ENCODE measurements at places on chromosomes 4 and X.

DNA sequence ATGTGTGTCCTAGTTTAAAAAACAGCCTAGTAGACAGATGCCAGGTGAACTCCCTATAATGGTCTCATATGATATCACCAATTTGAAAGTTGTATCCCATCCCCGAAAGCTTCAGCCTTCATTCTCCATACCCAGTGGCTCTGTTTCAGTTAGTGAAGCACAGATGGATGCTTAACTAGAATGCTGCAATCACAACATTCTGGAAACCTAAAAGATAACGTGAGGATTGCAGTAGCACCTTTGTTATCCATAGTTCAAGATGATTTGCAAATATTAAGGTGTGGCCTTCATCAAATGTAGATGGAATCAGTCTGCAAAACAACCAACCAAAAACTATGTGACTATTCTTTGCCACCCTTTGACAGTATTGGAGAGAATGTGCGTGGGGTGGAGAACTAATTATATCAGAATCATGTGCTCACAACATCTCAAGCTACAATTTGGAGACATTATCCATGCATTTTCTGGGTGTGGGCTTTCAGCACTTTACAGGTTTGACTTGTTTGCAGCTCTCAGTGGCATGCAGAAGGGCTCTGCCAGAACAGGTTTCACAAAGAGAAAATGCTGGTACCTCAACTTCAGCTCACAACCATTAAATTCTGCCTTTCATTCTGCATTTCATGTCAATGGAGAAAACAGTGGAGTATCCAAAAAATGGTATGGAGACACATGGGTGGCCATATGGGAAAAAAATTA lies 18.3 kb upstream of the PPID start:
- DNase-seq, result no peak

GRCh38 chrX:72060921-72061490 lies 70.7 kb downstream of the RTL5 start:
- DNase-seq, result no peak

GRCh38 chr4:141121101-141121500 lies 12.2 kb downstream of the RNF150 start:
- DNase-seq, result no peak

DNA sequence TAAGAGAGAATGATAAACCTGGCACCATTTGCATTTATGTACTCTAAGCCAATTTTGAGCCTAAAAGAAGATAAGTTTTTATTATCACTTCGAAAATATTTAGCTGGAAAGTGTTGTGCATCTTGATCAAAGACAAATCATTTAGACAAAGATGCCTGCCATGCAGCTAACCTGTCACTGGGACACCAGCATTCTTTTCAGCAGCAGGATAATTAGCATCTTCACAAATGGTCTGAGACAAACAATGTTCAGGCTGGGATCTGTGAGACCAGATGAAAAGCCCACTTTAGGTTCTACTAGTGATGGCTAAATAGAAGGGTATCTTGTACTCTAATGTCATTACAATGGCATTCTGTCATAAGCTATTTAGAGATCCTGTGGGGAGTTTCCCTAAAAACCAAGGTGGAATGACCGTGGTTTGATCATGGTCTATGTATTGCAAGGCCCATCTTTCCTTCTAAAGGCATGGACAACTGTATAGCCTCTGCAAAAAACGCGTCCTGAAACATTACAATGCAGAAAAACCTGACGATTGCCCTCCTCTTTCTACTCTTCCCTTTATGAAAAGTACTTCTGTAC lies 7.2 kb downstream of the PRDM8 start:
- DNase-seq, result no peak

- peak; percentile 12 for DNase-seq
Measured at GRCh38 chr4:99811850-99812249, 4.8 kb upstream of the DAPP1 start.

All from M059J (cell line).